ENCODE measurements at places on chromosomes 1 and 21.
A peak's percentile ranks its signal among the peaks of the same experiment; 100 is the strongest.

DNA sequence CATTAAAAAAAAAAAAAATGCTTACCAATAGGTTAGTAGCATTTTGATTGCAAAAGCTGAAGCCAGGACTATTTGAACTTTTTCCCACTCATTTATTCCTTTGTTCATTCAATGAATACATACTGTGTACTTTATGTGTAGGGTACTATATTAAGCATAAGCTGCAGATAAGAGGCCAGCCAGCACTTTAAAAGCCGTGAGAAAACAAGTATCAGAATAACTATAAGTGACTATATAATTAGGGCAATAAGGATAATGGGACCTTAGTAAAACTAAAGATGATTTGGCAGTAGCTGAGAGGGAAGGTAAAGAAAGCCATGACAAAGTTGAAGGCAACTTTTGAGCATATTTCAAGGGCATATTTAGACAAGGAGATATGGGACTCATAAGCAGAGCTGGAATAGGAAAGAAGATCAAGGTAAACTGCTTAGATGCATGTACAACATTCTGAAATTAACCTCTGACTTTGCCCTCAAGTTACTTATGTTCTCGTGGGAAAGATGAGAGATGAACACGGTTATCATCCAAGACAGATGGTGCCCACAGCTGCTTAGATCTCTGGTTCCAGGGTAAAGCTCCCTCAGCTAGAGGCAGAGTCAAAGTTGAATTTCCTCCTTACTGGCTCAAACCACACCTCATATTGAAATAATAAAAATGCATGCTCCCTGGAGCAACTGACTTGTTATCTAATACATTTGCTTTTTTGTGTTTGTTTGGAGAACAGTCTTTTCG, 44.0 kb upstream of the FMO2 start:
- no peak for DNase-seq

- DNase-seq: no peak
Measured at GRCh38 chr1:247387096-247387495, 28.9 kb upstream of the NLRP3 start.

DNA sequence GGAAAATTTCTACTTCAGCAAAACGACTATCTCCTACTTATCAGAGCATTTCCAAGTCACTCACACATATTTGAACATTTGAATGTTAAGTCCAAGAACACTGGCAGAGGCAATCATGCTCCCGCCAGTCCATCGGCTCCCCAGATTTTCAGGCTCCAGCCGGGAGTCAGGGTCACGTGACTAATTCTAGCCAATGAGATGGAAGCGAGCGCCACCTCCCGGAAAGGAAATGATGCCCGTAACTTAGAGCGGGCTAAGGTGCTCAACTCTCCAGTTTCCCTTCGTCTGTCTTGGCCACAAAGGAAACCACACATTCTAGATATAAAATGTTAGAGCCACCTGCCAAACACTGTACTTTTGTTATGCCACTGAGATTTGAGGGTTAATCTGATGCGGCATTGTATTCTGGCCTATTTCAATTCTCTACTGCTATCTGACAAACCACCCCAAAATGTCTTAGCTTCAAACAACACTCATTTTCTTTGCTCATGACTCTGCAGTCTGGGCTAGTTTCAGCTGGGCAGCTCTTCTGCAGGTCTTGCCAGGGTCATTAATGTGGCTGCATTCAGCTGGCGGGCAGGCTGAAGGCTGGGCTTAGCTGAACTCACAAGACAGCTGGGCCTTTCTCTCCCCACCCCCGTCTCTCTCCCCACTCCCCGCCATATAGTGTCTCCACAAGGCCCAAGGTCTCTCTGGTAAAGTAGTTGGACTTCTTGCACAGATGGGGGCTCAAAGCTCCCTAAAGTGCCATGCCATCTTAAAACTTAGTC, 16.5 kb upstream of the LHX4 start:
- DNase-seq: no peak

GRCh38 chr1:40806240-40806639, 22.7 kb downstream of the KCNQ4 start:
- no peak for DNase-seq

DNA sequence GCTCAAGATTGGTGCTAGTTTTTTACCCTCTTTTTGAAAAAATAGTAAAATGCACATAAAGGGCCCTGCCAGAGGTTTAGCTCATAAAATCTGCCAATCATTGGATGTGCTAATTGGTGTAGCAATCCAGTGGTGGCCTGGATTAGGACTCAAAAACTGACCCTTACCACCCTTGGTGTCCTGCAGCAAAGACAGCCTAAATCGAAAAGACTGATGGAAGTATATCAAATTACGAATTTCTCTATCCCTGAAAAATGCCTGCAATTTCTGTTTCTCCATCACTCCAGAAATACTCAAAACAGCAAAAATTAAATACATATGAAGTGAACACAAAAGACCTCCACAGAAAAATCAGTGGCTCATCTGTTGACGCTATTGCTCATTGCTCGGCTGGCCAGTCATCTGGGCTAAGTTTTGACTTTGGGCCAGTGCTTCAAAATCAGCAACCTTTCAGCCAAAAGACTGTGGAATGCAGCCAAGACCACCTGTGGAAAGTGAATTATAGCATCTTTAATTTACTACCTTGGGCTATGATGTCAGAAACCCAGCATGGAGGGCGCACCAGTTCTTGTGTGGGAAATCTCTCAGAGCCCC, 30.0 kb downstream of the WLS start:
- no peak for DNase-seq

DNA sequence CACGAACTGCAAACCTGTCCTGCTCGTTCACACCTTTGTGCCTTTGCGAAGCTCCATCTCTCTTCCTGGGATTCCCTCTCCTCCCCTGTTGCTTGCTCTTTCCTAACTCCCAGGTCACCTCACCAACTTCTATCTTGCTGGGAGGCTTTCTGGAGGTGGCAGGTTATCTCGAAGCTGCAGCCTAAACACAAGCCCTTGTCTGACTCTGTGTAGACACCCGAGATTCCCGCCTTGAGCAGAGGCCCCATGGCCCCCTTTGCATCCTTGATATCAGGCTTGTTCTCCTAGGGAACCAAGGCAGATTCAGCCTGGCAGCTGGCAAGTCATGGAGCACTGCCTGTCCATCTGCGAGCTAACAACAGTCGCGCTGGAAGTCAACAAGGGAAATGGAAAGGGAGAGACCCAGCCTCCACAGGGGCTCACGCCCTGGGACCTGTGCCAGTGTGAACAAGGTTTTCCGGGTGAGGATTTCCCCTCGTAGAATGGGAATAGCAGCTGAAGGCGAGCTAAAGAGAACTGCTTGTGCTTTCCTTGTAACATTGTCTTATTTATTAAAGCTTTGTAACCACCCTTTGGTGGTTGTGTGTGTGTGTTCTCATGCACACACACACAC, 109.5 kb upstream of the JUN start:
- peak; percentile 35 for DNase-seq

DNA sequence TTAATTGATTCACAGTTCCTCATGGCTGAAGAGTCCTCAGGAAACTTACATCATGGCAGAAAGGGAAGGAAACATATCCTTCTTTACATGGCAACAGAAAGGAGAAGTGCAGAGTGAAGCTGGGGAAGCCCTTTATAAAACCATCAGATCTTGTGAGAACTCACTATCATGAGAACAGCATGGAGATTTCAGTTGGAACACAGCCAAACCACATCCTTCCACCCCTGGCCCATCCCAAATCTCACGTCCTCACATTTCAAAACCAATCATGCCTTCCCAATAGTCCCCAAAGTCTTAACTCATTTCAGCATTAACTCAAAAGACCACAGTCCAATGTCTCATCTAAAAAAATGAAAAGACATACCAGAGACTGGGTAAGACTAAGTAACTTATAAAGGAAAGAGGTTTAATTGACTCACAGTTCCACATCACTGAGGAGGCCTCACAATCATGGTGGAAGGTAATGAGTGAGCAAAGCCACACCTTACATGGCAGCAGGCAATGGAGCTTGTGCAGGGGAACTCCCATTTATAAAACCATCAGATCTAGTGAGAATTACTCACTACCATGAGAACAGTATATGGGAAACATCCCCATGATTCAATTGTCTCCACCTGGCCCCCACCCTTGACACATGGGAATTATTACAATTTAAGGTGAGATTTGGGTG, 105.2 kb downstream of the MRPL39 start:
- no peak for DNase-seq

Data from NCI-H2107 (cell line).